Midbrain (tissue), 1 donor: ENCODE measurements at places on chromosomes 16 and 17.
A peak's percentile ranks its signal among the peaks of the same experiment; 100 is the strongest.

GRCh38 chr16:87465306-87465705 is 27.5 kb downstream of the ZCCHC14 start:
- no peak for DNase-seq

- peak; percentile 30 for DNase-seq
Observed at GRCh38 chr17:16491703-16492612, at the start of gene LRRC75A. TSS of gene LRRC75A (minus strand) at chr17:16492193. CDS start at chr17:16491990, 203 bp downstream.

- DNase-seq, result no peak
Observed at GRCh38 chr16:23929237-23929636, 93.5 kb downstream of the PRKCB start.

DNA sequence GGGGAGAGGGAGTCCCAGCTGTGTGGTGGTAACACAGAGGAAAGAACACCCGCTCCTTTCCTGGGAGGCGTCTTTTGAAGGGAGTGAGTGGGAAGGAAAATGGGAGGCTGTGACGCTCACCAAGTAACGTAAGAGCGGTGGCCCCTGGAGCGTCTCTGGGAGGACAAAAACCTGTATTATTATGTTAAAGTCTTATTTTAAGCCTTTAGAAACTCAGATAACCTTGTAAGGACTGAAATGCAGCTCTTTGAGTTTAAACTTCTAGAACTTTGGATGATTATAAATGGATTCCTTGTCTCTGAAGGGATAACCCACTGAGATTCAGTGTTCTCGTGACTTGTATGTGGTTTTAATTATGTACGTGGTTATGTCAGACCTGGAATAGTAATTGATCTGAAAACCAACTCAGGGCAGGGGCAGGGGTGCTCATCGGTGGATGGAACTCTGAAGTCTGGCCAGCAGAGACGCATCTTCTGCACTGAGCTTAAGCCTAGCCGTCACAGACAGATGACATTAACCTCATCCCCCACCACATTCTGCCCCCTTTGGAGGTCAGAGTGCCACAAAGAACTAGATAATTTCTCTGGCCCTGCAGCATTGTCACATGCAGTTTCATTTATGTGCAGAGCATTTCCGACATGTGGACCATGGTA is 41.8 kb upstream of the SLC12A3 start:
- no peak for DNase-seq

- DNase-seq, result no peak
Observed at GRCh38 chr17:726271-726919, 6.0 kb upstream of the TLCD3A start.

- DNase-seq, result no peak
Observed at GRCh38 chr16:84751947-84752346, 52.1 kb downstream of the USP10 start.

- no peak for DNase-seq
Observed at GRCh38 chr16:88685156-88686061, 898 bp downstream of the SNAI3 start.
